ENCODE measurements at places on chromosomes 3 and 15.

GRCh38 chr3:184284696-184285095 lies 8.9 kb downstream of the ECE2 start:
- no peak for DNase-seq

DNA sequence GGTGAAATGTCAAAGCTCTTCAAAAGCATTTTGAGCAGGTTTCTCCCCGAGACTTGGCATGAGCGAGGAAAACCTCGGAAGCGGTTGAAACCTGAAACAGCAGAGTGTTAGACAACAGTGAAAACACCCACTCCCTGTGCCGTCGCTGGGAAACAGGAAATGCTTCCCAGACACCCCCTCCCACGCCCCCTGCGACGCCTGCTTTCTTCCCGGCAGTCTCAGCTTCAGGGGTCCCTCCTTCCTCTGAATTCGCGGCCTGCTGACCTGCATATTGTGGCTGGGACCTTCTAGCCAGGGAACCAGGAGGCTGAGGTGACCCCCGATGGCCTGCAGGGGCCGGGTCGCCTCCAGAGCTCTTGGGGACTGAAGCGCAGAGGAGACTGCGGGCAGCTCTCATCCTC lies 250.6 kb upstream of the LYSMD4 start:
- DNase-seq: no peak

DNA sequence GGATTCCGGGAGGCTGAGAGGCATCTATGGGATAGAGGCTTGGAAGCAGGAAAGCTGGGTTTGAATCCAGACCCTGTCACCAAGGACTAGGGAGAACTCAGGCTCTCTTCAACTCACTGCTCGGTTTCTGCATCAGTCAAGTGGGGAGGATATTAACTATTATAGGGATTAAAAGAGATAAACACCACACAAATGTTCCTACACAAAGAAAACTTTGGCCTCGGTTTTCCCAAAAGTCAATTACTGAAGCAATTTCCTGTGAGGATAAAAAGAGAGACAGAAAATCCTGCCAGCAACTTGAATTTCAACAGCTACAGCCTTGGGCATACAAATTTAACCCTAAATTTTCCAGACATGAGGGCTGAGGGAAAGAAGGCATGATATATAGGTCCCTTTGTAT lies 36.0 kb downstream of the ITGB5 start:
- no peak for DNase-seq

- DNase-seq: no peak
Measured at GRCh38 chr3:181692311-181693145, 19.2 kb upstream of the SOX2 start.

- DNase-seq: no peak
Measured at GRCh38 chr15:67758619-67759300, 66.5 kb upstream of the SKOR1 start.

GRCh38 chr3:119834754-119835370 lies 53.0 kb downstream of the NR1I2 start:
- no peak for DNase-seq

- DNase-seq: no peak
Measured at GRCh38 chr3:196073255-196073753, 8.6 kb downstream of the TFRC start.

GRCh38 chr3:157104928-157105652 lies 54.9 kb downstream of the CCNL1 start:
- no peak for DNase-seq

DNA sequence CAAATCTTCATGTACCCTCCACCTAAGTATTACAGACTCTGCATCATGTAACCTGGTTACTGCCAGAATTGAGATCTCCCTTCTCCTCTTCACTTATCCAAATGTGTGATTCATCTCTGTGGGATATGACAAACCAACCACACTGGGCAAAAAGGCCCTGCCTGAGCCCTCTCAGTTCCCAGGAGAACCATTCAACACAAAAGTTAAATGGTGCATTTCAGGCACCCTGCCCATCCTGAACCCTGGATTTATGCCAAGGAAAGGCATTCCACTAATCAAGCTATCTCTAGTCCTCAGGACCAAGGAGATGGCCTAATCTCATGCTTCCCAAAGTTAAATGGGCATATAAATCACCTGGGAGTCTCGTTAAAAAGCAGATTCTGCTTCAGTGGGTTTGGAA lies 108.5 kb downstream of the TNIK start:
- no peak for DNase-seq

GRCh38 chr3:126147147-126147931 lies 33.0 kb downstream of the ALDH1L1 start:
- no peak for DNase-seq

GRCh38 chr15:57881361-57881760 lies 174.8 kb downstream of the POLR2M start:
- no peak for DNase-seq

GRCh38 chr15:60667925-60668324 lies 189.0 kb upstream of the ICE2 start:
- DNase-seq: no peak

- DNase-seq: no peak
Measured at GRCh38 chr3:15107075-15107947, 8.4 kb upstream of the RBSN start.
